Aorta (tissue), 5 donors: ENCODE measurements at places on chromosomes 12 and 14. TPM values are rescaled to one million over a fixed set of nuclear protein-coding genes. Genes with fewer than 3 reads are reported as not detected.

- DNase-seq: no peak
Measured at GRCh38 chr14:99148861-99149610, 123.0 kb downstream of the BCL11B start.

Gene PRB2
- not detected for total RNA-seq

- DNase-seq: no peak
Measured at GRCh38 chr12:46661110-46661845, 164.5 kb downstream of the SLC38A4 start.

DNA sequence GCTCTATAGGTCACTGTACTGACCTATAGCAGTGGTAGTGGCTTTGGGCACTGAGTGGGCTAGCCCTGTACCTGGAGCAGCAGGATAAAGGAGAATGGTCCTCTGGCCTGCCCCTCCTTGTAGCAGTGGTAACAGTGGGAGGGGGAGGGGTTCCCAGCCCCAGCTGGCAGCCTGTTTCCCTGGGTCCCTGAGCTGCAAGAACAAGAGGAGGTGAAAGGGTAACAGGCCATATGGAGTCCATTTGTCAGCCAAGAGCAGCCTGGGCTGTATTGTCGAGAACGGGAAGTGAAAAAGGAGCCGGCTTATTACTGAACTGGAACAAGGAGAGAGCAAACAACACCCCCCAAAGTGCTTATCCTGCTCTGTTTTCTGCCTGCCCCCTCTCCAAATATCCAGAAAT, 73.8 kb upstream of the SRSF5 start:
- DNase-seq: no peak

DNA sequence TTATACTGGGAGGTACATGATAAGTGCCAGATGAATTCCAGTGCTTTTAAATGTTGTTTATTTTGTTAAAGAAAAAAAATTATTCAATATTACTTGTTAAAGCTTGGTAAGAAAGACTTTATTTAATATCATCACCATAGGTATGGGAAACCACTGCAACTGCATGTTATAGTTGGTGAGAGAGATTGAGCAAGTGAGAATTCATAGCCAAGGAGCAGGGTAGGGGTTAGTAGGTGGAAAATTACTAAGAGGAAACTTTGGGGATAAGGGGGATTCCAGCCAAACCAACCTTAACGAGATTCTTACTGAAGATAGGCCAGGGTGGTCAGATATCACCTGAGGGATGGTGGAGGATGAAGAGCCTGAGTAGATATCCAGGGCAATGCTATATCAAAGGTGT, 38.4 kb downstream of the SLC16A7 start:
- DNase-seq: no peak

GRCh38 chr12:62103748-62104147, 156.5 kb upstream of the USP15 start:
- DNase-seq: no peak

Gene HOXC11
- total RNA-seq: 4.1 TPM

Gene PMEL
- 2.0 TPM for total RNA-seq
